ENCODE measurements at places on chromosomes 1 and 21.

DNA sequence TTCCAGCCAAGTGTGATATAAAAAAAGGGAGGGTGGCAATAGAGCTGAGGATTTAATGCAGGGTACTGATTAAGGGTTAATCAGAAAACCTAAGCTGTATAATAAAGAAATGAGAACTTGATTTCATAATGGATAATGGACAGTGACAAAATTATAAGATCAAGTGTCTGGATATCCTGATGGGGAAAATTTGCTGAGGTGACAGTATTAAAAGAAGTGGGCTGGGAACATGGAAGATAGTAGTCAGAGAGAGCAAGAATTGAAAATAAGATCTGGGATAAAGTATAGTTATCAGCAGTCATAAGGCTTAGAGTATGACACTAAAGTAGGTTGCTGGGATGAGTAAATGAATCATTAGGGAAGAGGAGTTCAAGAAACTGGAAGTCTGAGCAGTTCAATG, 627.3 kb upstream of the RGS18 start:
- DNase-seq: no peak

GRCh38 chr1:232045139-232045994, 418.8 kb downstream of the DISC1 start:
- no peak for DNase-seq

GRCh38 chr1:238624776-238625175, 734.1 kb upstream of the ZP4 start:
- DNase-seq: no peak

DNA sequence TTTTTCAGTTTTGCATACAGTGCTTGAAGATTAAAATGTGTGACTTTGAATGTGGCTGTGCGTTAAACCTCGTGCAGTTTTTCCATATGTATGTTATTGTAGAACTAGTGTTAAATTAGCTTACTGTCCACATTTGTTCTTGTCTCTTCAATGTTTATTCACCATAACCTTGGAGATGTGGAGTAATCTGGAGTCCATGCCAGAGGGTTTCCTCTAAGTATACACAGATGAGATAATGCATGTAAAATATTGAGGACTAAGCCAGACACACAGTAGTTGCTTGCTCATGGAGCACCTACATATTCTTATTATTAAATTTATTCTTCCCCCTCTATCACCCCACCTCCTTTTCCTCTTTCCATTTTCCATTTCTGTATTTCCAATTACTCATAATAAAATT, 7.7 kb upstream of the GIPC2 start:
- DNase-seq: no peak

- DNase-seq: no peak
Measured at GRCh38 chr1:243487649-243488227, 231.9 kb downstream of the SDCCAG8 start.

DNA sequence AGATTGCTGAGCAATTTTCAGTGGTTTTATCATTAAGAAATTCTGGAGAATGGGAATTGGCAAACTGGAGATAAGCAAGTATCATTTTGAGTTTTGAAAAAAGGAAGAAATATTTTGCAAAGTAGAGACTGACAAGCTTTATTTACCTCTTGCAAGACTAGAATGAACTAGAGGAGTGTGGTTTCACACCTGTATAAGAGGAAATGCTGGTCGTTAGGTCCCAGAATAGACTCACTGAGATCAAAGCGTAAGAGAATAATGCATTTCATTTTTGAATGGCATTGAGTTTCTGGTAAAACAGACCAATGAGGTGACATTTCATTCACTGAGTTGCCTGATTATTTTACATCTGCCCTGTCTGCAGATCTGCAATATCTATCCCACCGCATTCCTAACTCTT, 308.1 kb downstream of the ADGRL2 start:
- DNase-seq: no peak

GRCh38 chr1:228378090-228378872, 28.4 kb downstream of the TRIM11 start:
- peak; percentile 23 for DNase-seq

DNA sequence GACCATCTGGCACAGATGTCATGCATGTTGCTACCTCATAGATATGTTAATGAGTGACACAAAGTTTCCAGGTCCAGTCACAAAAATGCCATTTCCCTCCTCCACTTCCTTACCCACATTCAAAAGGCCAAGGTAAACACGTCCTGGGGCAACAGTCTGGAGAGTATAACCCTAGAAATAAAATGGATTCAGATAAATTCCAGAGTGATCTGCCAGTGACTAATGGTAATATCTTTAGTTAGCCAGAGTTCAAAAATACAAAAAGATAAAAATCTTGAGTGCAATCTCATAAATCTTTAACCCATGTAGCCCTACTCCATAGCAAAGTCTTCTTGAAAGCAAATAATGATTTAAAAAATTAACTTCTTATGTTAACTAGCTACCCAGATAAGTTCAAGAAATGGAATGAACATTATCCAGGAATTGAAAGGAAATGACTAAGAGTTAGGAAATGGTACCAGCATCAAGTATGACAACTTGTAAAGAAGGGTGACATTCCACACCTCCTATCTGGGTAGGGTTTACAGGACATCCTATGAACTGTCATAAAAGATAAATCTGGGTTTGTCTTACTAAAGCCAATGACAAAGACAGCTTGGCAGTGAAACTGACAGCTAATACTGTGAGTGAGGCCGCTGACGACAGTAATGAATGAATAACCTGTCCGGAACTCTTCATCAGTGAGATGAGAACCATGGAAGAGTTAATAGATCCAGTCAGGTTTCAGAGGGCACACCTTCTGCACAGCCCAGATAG, 18.1 kb downstream of the RGS2 start:
- no peak for DNase-seq

GRCh38 chr1:40803447-40803846, 19.9 kb downstream of the KCNQ4 start:
- DNase-seq: no peak

GRCh38 chr1:9890224-9890731, 19.8 kb downstream of the CTNNBIP1 start:
- DNase-seq: no peak

DNA sequence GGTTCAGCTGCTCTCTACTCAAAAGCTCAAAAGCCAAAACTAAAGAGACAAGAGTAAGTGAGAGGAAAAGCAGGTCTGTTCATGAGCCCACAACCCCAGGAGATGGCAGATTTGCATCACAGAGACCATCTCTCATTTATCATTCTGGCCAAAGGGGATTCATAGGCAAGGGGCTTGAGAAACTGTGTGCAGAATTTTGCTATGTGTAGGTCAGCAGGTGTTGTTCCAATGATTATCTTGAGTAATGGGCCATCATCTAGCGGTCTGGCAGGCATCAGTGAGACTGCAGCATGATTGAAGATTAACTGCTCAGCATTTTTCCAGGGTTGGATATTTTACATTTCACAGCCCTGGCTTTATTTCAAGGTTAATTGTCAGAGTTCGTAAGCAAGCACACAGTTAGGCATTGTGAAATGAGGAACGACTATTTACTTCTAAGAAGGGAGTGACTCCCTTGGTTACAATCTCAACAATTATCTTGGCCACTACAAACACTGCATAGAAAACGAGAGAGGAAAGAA, 1204.6 kb upstream of the TMPRSS15 start:
- no peak for DNase-seq

DNA sequence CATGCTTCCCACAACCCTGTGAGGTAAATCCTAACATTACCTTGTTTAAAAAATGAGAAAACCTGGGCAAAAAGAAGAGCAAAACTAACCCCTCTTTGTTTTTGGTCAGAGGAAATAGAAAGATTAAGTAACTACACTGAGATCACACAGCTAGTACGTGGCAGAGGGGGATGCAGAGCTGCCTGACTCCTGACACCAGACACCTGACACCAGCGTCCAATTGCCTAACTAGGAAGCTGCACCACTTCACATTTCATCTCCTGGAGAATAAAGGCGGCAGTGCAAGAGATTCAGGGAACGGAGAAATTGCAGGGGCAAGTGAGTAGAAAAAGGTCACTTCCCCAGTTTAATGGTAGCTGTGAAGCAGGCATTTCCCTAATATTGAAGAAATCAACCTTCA, 229.3 kb upstream of the PTBP2 start:
- DNase-seq: no peak

- DNase-seq: no peak
Measured at GRCh38 chr1:43705334-43705733, 2.0 kb upstream of the ST3GAL3 start.

DNA sequence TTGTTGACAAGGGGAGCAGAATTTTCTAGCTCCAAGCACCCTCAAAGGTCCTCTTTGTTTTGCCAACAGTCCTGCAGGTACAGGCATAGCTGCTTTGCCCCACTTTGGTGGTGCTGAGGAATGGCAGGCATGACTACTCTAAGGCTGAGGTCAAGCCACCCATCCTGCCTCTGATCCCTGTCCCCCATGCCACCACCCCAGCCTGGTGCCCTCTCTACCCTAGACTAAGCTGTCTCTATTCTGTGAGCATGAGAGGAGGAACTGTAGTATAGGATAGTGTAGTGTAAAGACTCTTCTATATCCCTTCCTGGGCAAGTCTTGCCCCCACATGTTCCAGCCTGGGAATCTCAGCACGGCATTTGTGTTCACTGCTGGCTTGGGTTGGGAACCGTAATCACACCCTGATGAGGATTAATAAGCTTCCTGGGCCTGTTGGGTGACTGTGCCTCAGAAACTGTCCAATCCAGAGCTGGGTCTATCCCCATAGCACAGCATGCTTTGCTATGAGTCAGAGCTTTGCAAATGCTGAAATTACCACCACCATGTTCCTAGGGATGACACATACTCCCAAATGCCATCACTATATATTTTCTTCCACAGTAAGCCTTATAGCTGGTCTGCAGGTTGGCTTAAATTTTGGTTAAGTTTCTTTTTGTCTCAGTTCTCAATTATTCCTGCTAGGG, 105.7 kb upstream of the PPP2R5A start:
- no peak for DNase-seq

DNA sequence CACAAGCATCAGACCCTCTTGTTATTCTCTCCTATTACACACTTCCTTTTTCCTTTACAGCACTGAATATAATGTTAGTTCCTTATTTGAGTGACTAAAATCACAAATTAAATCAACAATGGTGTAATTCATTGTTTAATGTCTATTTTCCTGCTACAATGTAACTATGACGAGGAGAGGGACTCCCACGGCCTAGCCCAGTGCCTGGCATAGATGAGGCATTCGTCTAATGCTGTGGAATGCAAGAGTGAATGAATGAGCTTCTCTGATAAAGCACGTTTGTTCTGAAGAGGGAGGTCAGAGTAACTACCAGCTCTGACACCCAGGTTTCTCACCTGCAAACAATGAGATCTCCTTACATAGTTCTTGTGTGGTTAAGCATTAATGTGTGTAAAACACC, 479.4 kb downstream of the OMA1 start:
- no peak for DNase-seq

DNA sequence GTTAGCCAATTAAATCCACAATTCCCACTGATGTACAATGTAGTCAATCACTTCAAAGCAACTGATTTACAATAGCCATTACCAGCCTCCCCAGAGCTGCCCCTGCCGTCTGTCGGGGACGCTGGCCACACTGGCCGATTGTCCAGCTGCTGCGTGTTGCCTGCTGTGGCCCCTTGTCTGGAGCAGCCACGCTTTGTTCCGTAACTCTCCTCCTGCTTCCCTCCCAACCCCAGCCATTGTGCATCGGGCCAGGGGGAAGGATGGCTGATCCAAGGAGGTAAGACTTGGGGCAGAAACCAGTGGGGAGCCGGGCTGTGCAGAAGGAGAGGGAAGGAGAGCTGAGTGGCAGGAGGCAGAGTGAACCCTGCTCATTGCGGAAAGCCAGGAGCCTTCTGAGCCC, 83.6 kb upstream of the LYST start:
- no peak for DNase-seq

GRCh38 chr21:17784604-17785402, 34.4 kb downstream of the C21orf91 start:
- no peak for DNase-seq

- DNase-seq: no peak
Measured at GRCh38 chr1:92964316-92964715, 3.1 kb upstream of the DIPK1A start.

DNA sequence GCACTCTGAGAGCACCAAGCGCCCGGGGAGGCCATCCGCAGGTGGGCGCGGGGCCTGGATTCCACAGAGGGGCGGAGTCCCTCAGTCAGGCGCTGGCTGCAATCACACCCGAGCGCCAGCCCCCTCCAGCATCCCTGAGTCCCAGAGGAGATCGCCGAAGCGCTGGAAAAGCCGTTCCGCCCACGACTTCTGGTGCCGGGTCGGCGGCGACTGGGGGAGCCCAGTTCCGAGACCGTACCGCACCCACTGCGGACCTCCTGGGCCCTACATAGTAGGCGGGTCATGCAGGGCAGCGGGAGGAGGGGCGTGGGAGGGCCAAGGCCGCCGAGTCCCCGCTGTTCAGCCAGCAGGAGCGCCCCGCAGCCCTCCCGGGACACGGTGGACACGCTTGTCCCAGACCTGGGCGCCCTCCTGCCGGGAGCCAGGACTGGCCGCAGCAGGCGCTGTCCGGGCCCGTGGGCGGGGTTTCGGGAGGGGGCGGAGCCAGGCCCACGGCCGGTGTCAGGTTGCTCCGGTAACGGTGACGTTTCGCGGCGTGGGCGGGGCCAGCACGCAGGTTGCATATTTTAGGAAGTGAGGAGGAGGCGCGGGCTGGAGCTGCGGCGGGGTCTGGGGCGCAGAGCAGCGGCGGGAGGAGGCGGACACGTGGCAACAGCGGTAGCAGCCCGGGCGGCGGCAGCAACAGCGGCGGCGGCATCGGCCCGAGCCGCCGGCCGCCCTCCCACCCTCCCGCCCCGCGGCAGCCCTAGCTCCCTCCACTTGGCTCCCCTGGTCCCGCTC, at the start of gene ATP1A1:
Gene ATP1A1 (plus strand): TSS at position 594 of the 780 bp plus-strand sequence. CDS start 268 bp downstream, outside the sequence.
- peak; percentile 94 for DNase-seq

- DNase-seq: peak; percentile 49
Measured at GRCh38 chr1:157700732-157701131, at the start of gene FCRL3. TSS of gene FCRL3 (minus strand) at chr1:157700769. CDS start at chr1:157700489, 280 bp downstream.

DNA sequence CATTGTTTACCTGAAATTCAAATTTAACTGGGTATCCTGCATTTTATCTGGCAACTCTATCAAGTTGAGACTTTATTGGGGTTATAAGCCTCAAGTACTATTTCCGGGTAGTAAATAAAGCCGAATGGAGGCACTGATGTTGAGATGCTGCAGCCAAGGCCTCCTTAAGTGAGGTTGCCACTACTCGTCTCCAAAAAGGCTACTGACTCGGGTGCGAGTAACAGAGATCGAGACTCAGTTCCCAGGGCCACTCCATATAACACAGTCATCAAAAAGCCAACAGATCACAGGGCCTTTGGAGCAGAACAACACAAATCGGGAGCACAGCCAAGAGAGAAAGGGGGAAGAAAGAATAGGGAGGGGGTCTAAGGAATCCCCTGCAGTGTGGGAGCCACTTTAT, 524 bp downstream of the COPA start:
- no peak for DNase-seq

DNA sequence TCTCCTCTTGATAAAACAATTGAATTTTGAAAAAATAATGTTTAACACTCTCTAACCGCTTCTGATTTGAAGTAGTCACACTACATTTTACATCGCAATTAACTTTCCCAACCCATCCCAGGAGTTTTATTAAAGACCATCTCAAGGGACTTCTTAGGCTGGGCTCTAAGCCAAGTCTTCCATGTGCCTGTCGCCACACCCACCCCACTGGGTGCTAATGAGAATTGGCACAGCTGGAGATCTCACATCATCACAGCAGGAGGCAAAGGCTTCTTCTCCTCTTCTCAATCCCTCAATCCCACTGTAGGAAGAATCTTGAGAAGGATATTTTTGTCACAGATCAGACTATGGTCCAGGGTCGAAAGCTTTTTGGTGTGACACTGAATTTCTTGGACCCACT, 328.9 kb downstream of the NUF2 start:
- DNase-seq: no peak
